OCI-LY7 (cell line): ENCODE measurements at places on chromosomes 4 and X.

- no peak for DNase-seq
Measured at GRCh38 chr4:92381616-92382015, 77.8 kb downstream of the GRID2 start.

DNA sequence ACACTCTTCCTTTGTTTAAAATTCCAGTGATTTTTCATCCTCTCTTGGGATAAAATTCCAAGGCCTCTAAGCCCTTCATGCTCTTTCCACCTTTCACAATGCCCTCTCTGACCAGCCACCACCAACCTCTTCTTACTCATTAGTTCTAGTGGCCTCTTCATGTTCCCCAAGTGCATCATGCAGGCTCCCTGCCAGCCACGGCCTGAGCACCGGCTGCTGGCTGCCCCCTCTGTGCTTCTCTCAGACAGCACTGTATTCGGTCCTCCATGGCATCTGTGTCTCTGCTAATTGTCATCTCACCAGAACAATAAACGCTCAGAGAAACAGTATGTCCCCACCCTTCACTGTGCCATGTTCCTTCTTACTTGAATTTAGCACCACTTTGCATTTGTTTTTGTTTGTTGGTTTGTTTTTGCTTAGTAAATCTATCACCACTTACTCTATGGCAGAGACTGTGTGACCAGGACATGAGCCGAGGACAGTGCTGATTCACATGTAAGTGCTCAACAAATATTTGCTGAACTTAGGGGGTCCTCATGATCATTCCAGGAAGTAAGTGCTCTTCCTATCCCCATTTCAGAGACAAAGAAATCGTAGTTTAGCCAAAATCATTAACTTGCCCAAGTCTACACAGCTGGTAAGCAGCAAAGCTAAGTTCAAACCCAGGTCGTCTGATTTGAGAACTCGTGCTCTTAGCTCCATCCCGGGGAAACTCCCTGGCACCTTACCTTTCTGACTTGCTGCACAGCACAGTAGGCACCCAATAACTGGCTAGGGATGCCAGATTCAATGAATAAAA, 77.1 kb upstream of the UCP1 start:
- DNase-seq, result no peak

DNA sequence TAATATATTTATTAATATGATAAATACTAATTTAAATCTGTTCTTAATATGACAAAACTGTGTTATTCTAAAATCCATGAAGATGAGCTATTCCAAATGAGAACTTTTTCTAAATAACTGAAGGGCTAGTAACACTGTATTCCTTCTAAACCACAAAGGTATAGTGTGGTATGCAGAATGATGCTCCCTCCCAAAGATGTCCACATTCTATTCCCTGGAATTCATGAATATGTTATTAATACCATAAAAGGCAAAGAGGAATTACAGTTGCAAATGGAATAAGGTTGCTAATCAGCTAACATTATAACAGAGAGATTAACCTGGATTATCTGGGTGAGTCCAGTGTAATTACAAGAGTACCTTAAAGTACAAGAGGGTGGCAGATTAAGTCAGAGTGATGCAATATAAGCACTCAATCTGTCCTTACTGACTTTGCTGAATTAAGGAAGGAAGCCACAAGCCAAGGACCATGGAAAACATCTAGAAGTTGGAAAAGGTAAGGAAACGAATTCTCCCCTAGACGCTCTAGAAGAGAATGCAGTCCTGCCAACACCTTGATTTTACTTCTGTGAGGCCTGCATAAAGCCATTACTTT, 20.7 kb upstream of the MAB21L2 start:
- DNase-seq, result no peak

DNA sequence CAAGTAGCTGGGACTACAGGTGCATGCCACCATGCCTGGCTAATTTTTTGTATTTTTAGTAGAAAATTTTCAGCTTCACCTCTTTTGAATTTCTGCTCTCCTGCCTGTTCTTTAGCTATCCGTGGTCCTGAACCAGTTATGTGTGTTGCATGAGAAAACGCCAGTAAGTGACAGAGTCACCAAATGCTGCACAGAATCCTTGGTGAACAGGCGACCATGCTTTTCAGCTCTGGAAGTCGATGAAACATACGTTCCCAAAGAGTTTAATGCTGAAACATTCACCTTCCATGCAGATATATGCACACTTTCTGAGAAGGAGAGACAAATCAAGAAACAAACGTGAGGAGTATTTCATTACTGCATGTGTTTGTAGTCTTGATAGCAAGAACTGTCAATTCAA, 13.9 kb downstream of the ALB start:
- no peak for DNase-seq

- DNase-seq, result no peak
Measured at GRCh38 chrX:40933706-40934425, 151.4 kb upstream of the USP9X start.

DNA sequence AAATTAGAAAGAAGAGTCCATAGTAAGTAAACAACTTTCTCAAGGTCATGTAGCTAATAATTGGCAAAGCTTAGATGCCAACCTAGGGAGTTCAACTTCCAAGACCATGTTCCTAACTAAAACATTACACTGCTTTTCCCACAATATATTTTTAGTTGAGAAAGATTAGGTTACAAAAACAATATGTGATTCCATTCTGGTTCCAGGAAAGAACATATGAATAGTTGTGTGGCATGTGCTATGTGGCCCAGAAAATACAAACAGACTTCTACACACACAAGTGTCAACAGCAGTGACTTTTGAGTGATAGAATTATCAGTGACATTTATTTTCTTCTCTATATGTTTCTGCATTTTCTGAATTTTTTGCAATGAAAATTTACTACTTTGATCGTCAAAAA, 62.7 kb upstream of the EDNRA start:
- no peak for DNase-seq

GRCh38 chr4:128241019-128241418, 46.6 kb downstream of the PGRMC2 start:
- DNase-seq, result no peak

GRCh38 chrX:15664487-15665444, at the start of gene CLTRN:
CLTRN (minus strand) TSS chrX:15664805; CDS start chrX:15664775, 30 bp downstream.
- DNase-seq, result no peak

GRCh38 chrX:101091817-101092216, 6.2 kb upstream of the CENPI start:
- DNase-seq, result no peak

DNA sequence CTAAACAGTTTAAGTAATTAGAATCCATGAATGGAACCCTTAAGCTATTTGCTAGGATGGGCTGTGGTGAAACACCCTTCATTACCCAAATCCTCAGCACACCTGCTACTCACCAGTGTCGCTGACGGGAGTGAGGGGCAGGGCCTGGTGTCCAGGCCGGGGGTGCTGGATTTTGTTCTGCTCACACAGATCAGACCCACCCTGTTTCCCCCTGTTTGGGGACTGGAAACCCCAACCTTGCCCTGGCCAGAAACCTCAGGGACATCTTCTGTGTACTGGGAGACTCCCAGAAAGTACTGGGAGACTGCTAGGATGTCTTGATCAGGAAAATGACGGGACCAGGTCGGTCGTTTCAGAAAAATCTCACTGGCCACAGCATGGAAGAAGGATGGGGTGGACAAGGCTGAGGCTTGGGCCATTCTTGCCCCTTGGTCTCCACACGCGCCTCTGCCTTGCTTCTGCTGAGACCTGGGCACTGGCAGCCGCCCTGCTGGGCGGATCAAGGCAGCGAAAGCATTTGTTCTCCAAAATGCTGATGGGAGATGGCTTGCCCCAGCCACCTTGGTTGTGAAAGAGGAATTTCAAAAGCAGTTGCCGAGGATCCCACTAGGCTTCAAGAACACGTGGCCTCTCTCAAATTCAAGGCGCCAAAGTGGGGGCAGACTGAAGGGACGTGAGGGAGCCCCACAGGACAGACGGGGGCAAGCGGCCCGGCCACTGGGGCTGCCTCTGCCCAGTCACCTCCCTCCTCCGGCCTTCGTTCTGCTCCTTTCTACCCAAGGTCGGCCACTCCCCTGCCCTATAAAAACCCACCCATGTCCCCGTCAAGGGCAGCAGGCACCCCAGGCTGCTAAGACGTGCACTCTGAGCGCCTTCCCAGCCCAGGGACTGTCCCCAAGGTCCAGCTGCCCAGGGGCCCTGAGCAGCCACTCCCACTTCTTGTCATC, 23.5 kb upstream of the PDE6B start:
- DNase-seq, result no peak

- no peak for DNase-seq
Measured at GRCh38 chr4:139540632-139541031, 15.4 kb downstream of the SETD7 start.

- DNase-seq, result no peak
Measured at GRCh38 chr4:7279902-7280301, 87.6 kb downstream of the SORCS2 start.

GRCh38 chr4:123102897-123103471, 180.6 kb upstream of the NUDT6 start:
- DNase-seq, result peak; percentile 50

- no peak for DNase-seq
Measured at GRCh38 chr4:2011583-2011982, 2.8 kb upstream of the NELFA start.

GRCh38 chr4:85498068-85498733, 23.3 kb downstream of the ARHGAP24 start:
- DNase-seq, result no peak
